ENCODE measurements at places on chromosomes 3 and 15. TPM values are rescaled to one million over a fixed set of nuclear protein-coding genes. Genes with fewer than 3 reads are reported as not detected.
A peak's percentile ranks its signal among the peaks of the same experiment; 100 is the strongest.

DNA sequence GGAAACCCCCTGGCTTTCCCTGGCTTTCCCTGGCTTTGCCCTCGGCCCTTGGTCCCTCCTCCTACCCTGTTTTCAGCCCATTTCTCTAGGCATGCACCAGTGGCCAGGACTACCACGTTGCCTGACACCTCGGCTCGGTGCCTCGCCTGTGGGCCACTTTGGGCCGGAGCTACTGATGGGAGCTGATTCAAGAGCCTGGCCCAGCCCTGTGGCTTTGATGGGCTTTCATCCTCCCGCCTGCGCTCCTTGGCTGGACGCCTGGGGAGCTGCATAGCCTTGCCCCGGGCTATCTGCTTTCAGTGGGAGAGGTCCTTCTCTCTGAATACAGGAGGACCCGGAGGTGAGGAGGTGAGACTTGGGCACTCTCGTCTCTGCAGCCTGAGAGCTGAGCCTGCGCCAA lies 192.7 kb upstream of the HES1 start:
- no peaks in the 10 kb centered on the region for H3K4me1 ChIP-seq
- no peak overlapping the region for H3K27ac ChIP-seq
- no peak for DNase-seq
- peaks cover 8% of the 10 kb centered on the region for H3K27me3 ChIP-seq

GRCh38 chr15:26144836-26145235 lies 281.7 kb upstream of the ATP10A start:
- DNase-seq: no peak
- H3K4me3 ChIP-seq: no peak overlapping the region
- no peaks in the 10 kb centered on the region for H3K27me3 ChIP-seq
- no peak overlapping the region for H3K27ac ChIP-seq
- no peaks in the 10 kb centered on the region for H3K4me1 ChIP-seq
- no peaks in the 10 kb centered on the region for H3K36me3 ChIP-seq

DNA sequence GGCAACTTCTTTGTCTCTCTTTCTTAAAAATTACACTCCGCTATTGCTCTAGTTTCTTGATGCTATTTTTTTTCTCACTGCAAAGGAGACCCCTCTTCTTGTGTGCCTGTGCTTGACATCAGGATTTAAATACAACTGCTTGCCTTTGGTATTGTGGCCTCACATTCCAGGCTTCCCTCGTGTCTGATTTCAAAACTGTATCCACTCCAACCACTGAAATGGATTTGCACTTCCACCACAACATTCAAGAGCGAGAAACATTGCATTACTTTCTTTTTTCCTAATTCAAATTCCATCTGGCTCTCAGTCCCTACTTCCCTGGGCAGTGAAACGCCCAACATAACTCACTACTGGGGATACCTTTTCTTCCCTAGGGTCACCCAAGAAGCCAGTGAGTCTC lies 50.4 kb upstream of the PXYLP1 start:
- H3K27me3 ChIP-seq: no peaks in the 10 kb centered on the region
- no peak for DNase-seq
- no peaks in the 10 kb centered on the region for H3K36me3 ChIP-seq
- no peak overlapping the region for H3K27ac ChIP-seq
- no peaks in the 10 kb centered on the region for H3K4me1 ChIP-seq
- H3K4me3 ChIP-seq: no peak overlapping the region

- no peaks in the 10 kb centered on the region for H3K4me1 ChIP-seq
- H3K27ac ChIP-seq: no peak overlapping the region
- H3K27me3 ChIP-seq: no peaks in the 10 kb centered on the region
- H3K36me3 ChIP-seq: no peaks in the 10 kb centered on the region
- H3K4me3 ChIP-seq: no peak overlapping the region
Observed at GRCh38 chr15:69813881-69814280, 283.8 kb downstream of the TLE3 start.

DNA sequence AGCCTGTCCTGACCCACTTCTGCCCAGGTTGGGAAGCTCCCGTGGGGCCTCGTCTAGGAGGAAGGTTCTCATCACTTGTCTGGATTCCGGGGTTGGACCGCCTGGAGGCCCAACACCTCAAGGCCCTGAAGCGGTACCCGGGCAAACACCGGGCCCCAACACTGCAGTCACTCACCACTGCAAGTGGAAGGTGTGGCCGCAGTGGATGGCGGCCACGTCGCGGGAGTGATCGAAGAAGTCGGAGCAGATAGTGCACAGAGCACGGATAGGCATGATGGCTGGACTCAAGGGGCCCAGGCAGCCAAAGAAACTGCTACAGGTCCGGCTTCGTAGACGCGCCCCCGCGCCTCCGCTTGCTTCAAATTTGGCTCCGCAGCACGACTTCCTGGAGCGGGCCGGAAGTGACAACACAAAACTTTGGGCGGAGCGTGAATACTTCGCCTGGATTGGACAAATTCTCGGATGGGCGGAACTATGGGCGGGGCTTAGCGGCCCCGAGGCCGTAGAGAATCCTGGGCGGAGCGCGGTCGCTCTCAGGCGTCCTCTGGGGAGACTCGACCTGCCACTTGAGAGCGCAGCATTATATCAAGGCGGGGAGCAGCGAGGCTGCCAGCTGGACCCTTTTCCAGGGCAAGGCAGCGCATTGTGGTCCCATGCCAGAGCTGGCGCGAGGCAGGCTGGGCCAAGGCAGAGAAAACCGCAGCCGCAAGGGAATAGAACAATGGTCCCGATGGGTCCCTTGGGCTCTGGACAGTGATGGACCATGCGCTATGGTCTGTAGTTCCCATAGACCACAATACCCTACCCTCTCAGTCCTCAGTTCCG lies at the start of gene TRAIP:
Gene TRAIP, minus strand, starts transcription at position 384 of the 825 bp plus-strand sequence. Its CDS starts 111 bp downstream, at position 273.
- no peaks in the 10 kb centered on the region for H3K36me3 ChIP-seq
- DNase-seq: peak; percentile 82
- H3K4me3 ChIP-seq: peak within 1 kb of the TSS; percentile 57
- H3K27ac ChIP-seq: peak within 1 kb of the TSS; percentile 64
- H3K27me3 ChIP-seq: peaks cover 1% of the 10 kb centered on the region

- no peak overlapping the region for H3K27ac ChIP-seq
- no peaks in the 10 kb centered on the region for H3K36me3 ChIP-seq
- DNase-seq: no peak
- H3K4me3 ChIP-seq: no peak overlapping the region
- no peaks in the 10 kb centered on the region for H3K27me3 ChIP-seq
Observed at GRCh38 chr3:98114264-98114663, 16.3 kb upstream of the OR5H1 start.

GRCh38 chr3:141986548-141987107 lies 110.2 kb downstream of the ATP1B3 start:
- no peak overlapping the region for H3K4me3 ChIP-seq
- H3K4me1 ChIP-seq: no peaks in the 10 kb centered on the region
- no peak for DNase-seq

DNA sequence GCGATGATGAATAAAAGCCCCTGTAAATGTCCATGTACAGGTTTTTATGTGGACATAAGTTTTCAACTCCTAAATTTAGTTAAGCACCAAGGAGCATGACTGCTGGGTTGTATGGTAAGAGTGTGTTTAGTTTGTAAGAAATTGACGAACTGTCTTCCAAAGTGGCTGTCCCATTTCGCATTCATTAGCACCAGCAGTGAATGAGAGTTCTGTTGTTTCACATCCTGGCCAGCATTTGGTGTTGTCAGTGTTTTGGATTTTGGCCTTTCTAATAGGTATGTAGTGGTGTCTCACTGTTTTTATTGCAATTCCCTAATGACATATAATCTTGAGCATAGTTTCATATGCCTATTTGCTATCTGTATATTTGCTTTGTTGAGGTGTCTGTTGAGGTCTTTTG lies 3.7 kb downstream of the ZNF621 start:
- H3K27me3 ChIP-seq: no peaks in the 10 kb centered on the region
- peaks cover 16% of the 10 kb centered on the region for H3K4me1 ChIP-seq
- DNase-seq: no peak
- peaks cover 53% of the 10 kb centered on the region for H3K36me3 ChIP-seq
- H3K27ac ChIP-seq: no peak overlapping the region

DNA sequence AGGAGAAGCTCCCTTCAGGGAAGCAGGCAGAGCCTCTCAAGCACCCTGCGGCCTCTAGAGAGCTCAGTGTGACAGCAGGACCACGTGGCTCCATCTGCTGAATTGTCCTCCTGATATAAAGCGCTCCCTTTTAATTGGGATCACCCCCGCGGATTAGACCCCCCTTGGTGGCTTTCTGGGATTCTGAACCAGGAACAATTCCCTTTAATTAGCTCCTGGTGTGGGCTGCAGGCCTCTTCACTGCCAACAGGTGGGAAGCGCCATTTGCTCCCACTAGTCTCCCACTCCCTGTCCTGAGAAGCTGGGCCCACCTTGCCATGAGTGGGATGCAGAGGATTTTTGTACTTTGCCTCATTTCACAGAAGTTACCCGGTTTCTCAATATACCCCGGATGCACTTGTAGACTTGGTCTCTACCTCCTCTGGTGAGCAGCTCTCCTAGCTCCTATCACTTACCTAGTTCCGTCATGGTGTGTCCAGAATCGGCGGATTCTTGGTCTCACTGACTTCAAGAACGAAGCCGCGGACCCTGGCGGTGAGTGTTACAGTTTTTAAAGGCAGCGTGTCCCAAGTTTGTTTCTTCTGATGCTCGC lies 592 bp downstream of the PGPEP1L start:
- no peak overlapping the region for H3K4me3 ChIP-seq
- no peaks in the 10 kb centered on the region for H3K36me3 ChIP-seq
- no peak overlapping the region for H3K27ac ChIP-seq

DNA sequence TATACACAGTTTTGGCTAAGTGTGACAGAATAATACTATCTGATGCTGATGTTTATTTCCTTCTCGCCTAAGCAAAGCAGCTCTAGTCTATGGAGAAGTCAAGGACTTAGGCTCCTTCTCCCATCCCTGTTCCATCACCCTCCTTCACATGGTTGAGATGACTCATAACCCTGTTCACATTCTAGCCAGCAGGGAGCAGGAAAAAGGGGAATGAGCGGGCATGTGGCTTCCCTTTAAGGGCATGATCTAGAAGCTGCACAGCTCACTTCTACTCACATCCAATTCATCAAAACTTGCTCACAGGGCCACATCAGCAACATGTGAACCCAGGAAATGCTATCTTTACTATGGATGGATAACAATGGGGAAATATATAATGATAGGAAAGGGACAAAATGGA lies 40.9 kb downstream of the CBLB start:
- H3K27ac ChIP-seq: peak overlapping the region; percentile 65
- peaks cover 19% of the 10 kb centered on the region for H3K36me3 ChIP-seq
- H3K4me3 ChIP-seq: no peak overlapping the region
- no peak for DNase-seq
- H3K27me3 ChIP-seq: no peaks in the 10 kb centered on the region

- no peak overlapping the region for H3K27ac ChIP-seq
- H3K4me3 ChIP-seq: no peak overlapping the region
- no peak for DNase-seq
- H3K36me3 ChIP-seq: peaks cover 2% of the 10 kb centered on the region
- H3K27me3 ChIP-seq: no peaks in the 10 kb centered on the region
- no peaks in the 10 kb centered on the region for H3K4me1 ChIP-seq
Observed at GRCh38 chr3:18527691-18528090, 102.6 kb upstream of the SATB1 start.

DNA sequence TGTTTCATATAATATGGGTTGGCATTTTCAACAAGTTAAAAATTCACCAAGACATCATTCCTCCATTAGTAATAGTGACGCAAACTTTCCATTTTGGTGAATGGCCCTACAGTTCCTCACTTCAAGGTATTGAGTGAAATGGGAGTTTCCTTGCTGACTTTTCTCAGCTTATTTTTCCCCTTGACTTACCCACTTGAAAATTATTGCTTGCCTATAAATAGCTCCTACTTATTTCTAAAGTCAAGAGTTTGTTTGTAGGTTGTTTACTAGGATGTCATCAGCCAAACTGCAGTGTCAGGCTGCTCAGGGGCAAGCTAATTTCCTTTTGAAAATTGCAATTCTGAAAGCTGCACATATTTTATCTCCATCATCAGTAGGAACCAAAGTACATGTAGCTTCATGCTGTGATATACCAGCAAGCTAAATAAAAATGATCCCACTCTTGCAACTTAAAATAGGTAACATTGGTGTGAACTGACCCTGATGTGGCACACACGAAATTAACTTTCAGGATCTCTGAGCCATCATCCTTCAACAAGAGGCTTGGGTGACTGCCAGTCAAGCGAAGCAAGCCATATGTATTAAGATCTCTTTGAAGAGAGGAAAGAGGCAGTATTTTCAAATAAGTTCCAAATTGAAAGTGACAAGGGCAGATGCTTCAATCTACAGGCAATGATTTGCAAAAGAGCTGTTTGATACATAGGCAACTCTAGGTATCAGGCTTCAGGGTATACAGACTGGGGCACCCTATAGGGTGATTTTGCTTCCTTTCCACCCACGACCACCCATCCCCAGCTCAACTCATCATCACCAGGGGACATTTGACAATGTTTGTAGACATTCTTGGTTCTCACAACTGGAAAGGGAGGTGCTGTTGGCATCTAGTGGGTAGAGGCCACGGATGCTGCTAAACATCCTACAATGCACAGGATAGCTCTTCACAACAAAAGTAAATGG lies 66.8 kb upstream of the RASGRP1 start:
- no peak overlapping the region for H3K4me3 ChIP-seq
- H3K36me3 ChIP-seq: no peaks in the 10 kb centered on the region
- no peak for DNase-seq

DNA sequence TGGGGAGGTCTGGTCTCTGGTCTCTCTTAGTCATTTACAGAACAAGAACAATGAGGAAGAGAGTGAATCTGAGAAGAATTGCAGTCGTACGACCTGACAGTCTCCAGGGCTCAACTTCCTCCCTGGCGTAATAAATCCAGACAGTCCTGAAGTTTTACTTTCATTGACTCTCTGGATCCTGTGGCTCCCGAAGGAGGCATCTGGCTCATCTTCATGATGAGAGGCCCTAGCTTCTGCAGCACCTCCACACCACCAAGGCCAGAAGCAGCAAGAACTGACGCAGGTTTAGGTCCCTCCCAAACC lies 11.8 kb upstream of the CYFIP1 start:
- DNase-seq: no peak
- no peak overlapping the region for H3K4me3 ChIP-seq
- H3K27me3 ChIP-seq: no peaks in the 10 kb centered on the region

DNA sequence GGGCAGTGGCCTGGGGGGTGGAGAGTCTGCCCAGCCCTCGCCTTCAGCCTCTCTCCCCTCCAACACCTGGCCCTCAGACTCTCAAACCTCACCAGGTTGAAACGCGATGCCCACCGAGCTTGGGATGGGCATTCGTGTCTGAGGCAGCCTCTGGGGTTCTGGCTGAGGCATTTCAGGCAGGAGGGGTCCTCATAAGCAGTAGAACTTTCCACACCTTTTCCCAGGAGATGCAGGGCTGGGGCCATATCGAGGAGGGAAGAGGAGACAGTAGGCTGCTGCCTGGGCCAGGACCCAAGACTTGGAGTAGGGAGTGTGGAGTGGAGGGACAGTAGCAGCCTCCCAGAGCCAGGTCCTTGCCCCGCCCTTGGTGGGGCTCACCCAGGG lies 24.6 kb downstream of the ACAA1 start:
- no peak for DNase-seq
- no peak overlapping the region for H3K27ac ChIP-seq
- H3K4me3 ChIP-seq: no peak overlapping the region
- peaks cover 14% of the 10 kb centered on the region for H3K27me3 ChIP-seq
- peaks cover 2% of the 10 kb centered on the region for H3K36me3 ChIP-seq

Gene IL5RA
- 1.4 TPM for total RNA-seq

Gene ANKRD63
- total RNA-seq: not detected

Gene NUP210
- 146 TPM for total RNA-seq

Gene SORD
- total RNA-seq: 5.1 TPM

Gene ABHD10
- 28.1 TPM for total RNA-seq

Gene OR5K2
- total RNA-seq: not detected

Gene SLC6A11
- not detected for total RNA-seq

Gene KBTBD8
- total RNA-seq: 6.0 TPM

Gene CLN6
- total RNA-seq: 17.9 TPM

Gene CILP
- 0.67 TPM for total RNA-seq

Gene CKMT1A
- not detected for total RNA-seq

Gene NOX5
- total RNA-seq: not detected

All from T-cell (primary cell).